Natural killer cell (primary cell): ENCODE measurements at places on chromosomes 3 and 15.
A peak's percentile ranks its signal among the peaks of the same experiment; 100 is the strongest.

GRCh38 chr3:164332831-164333802, 745.2 kb downstream of the SI start:
- no peaks in the 10 kb centered on the region for H3K27me3 ChIP-seq
- H3K27ac ChIP-seq, result no peak overlapping the region
- no peak overlapping the region for H3K4me3 ChIP-seq
- no peaks in the 10 kb centered on the region for H3K4me1 ChIP-seq
- no peaks in the 10 kb centered on the region for H3K36me3 ChIP-seq

- H3K4me1 ChIP-seq, result no peaks in the 10 kb centered on the region
- no peak overlapping the region for H3K4me3 ChIP-seq
- no peak for DNase-seq
- no peak overlapping the region for H3K27ac ChIP-seq
- no peaks in the 10 kb centered on the region for H3K27me3 ChIP-seq
Observed at GRCh38 chr3:31481697-31482096, 51.0 kb upstream of the STT3B start.

DNA sequence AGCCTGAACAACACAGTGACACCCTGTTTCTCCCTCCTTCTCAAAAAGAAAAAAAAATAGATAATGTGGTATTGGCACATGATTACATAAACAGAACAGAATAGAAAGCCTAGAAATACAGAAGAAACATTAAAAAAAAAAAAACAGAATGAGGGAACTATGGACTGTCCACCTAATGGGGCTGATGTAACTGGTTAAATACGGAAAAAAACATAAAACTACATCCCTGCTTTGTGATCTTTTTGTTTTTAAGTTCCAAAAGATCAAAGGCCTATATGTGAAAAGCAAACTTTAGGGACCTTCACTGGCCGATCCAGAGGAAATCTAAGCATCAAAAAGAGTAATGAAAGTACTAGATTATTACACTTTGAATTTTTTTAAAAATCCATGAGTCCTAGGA, 17.2 kb downstream of the TMEM202 start:
- no peak overlapping the region for H3K4me3 ChIP-seq
- H3K4me1 ChIP-seq, result peaks cover under 1% of the 10 kb centered on the region
- H3K27ac ChIP-seq, result no peak overlapping the region
- DNase-seq, result no peak

DNA sequence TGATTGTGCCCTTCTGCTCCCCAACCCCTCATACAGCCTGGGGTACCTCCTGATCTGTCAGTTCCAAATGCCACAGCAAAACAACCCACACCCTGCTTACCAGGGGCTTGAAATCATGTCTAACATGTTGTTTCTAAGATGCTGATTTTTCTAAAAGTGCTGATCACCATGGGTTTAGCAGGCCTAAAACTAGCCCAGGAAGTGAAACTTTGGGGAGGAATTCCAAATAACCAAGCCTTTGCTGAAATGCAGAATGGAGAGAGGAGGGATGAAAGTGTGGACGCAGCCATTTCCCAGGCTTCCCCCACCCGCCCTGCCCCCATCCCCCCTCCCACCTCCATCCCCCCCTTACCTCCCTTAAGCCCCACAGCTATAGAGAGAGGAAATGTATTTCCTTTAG, 2.0 kb upstream of the HRH1 start:
- no peak for DNase-seq
- no peaks in the 10 kb centered on the region for H3K4me1 ChIP-seq
- H3K36me3 ChIP-seq, result no peaks in the 10 kb centered on the region
- no peak overlapping the region for H3K4me3 ChIP-seq

- no peaks in the 10 kb centered on the region for H3K27me3 ChIP-seq
- H3K4me3 ChIP-seq, result no peak overlapping the region
- H3K27ac ChIP-seq, result no peak overlapping the region
- peaks cover 51% of the 10 kb centered on the region for H3K36me3 ChIP-seq
- DNase-seq, result no peak
Observed at GRCh38 chr3:50050361-50050760, 38.4 kb upstream of the RBM5 start.

DNA sequence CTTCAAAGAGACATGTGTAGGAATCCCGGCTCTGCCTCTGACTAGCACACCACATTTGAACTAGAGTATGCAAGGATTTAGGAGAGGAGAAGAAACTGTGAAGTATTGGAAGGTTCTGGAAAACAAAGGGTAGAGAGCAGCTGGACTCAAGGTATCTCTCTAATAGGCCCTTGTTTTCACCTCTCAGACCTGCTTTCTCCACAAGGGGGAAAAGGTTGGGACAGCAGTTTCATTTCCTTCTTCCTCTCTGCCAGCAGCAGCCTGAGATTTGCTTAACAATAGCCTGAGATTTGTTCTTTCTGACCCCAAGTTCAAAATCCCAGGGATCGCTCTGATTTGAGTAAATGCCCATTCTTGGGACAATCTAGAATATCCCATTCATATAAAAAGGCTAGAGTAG, 430.6 kb upstream of the MCTP2 start:
- H3K36me3 ChIP-seq, result no peaks in the 10 kb centered on the region
- no peak overlapping the region for H3K4me3 ChIP-seq
- no peak overlapping the region for H3K27ac ChIP-seq
- DNase-seq, result no peak

- peaks cover 2% of the 10 kb centered on the region for H3K4me1 ChIP-seq
- H3K36me3 ChIP-seq, result no peaks in the 10 kb centered on the region
- no peak for DNase-seq
- no peaks in the 10 kb centered on the region for H3K27me3 ChIP-seq
- H3K27ac ChIP-seq, result no peak overlapping the region
Observed at GRCh38 chr3:59472541-59472940, 422.7 kb upstream of the CFAP20DC start.

DNA sequence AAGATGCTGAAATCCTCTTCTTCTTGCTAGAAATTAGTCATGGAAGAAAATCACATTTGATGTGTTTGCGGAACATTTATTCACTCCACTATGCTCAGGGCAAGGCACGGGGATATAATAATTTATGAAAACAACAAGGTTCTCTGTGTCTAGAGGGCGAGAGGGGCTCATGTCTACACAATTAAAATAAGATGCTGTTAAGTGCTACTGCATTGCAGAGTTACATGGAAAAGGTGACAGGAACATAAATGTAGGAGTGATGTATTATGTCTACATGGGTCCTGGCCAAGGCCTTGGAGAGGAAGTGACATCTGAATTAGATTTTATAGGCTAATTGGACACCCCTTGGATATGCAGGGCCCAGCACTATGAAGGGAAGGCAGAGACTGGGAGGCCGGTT, 96.1 kb downstream of the SV2B start:
- H3K4me1 ChIP-seq, result no peaks in the 10 kb centered on the region
- H3K4me3 ChIP-seq, result no peak overlapping the region
- peaks cover 3% of the 10 kb centered on the region for H3K27me3 ChIP-seq
- H3K36me3 ChIP-seq, result no peaks in the 10 kb centered on the region
- no peak overlapping the region for H3K27ac ChIP-seq

DNA sequence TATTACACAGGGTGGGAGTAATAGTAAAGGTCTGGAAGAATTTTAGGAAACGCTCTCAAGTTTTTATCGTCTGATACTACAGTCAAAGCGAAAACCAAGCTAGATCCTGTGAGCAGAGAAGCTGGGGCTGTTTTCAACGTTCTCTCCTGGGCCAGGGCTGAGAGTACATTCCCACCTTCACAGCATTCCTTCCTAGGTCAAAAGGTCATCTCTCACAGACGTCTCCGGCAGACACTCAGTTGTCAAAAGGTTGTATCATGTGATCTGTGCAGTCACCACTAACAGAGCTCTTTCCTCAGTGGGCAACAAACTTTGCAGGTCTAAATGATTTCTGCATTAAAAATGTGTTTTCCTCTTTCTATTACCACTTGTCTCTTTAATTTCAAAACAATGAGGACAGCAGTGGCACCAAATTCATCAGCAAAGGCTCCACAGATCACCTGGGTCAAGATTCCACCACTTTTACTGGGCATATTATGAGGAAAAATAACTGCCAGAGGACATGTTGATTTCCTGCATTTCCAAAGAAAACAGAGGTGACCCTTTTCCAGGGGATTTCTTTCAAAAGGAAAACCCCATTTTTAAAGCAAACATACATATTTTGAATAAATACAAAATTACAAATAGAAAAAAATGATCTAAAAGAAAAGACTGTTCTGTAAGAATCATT, 41.9 kb downstream of the MEIS2 start:
- no peaks in the 10 kb centered on the region for H3K36me3 ChIP-seq
- H3K27ac ChIP-seq, result no peak overlapping the region
- H3K4me1 ChIP-seq, result no peaks in the 10 kb centered on the region
- DNase-seq, result no peak
- H3K4me3 ChIP-seq, result no peak overlapping the region

DNA sequence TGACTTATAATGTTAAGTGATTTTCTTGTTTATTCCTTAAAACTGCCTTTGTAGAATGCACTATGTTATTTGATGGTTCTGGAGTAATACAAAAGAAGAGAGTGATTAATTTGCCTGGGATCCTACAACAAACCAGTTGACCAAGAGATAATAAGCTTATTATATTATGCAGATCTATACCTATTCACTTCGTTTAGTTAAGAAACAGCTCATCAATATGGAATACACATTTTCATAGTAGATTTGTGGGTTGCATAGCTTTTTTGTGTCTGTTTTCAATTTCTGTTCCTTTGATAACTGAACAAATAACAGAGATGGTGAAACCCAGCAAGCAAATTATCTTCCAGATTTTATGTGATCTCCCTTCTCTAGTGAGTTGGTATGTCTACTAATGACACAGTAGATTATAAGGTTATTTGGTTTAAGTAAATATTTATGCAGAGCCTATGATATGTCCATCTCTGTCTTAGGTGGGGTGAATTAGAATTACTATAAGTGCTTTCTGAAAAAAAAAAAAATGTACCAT, 443.3 kb upstream of the TPRG1 start:
- H3K36me3 ChIP-seq, result peaks cover 3% of the 10 kb centered on the region
- peaks cover 4% of the 10 kb centered on the region for H3K4me1 ChIP-seq
- H3K27ac ChIP-seq, result no peak overlapping the region
- H3K27me3 ChIP-seq, result no peaks in the 10 kb centered on the region

GRCh38 chr3:51929420-51930003, 12.2 kb downstream of the RRP9 start:
- H3K4me1 ChIP-seq, result no peaks in the 10 kb centered on the region
- no peaks in the 10 kb centered on the region for H3K27me3 ChIP-seq
- H3K27ac ChIP-seq, result no peak overlapping the region
- peaks cover 17% of the 10 kb centered on the region for H3K36me3 ChIP-seq

- no peak overlapping the region for H3K27ac ChIP-seq
- H3K27me3 ChIP-seq, result no peaks in the 10 kb centered on the region
- H3K4me3 ChIP-seq, result no peak overlapping the region
Observed at GRCh38 chr3:141020143-141020830, 30.9 kb upstream of the SPSB4 start.

GRCh38 chr3:74532446-74532845, 82.0 kb downstream of the CNTN3 start:
- no peak for DNase-seq
- H3K27me3 ChIP-seq, result no peaks in the 10 kb centered on the region
- H3K36me3 ChIP-seq, result no peaks in the 10 kb centered on the region
- no peak overlapping the region for H3K27ac ChIP-seq
- no peak overlapping the region for H3K4me3 ChIP-seq
- H3K4me1 ChIP-seq, result no peaks in the 10 kb centered on the region

- H3K4me3 ChIP-seq, result peak overlapping the region; percentile 48
- no peak overlapping the region for H3K27ac ChIP-seq
- peaks cover 45% of the 10 kb centered on the region for H3K27me3 ChIP-seq
Observed at GRCh38 chr15:89377842-89378295, 43.2 kb upstream of the POLG start.

DNA sequence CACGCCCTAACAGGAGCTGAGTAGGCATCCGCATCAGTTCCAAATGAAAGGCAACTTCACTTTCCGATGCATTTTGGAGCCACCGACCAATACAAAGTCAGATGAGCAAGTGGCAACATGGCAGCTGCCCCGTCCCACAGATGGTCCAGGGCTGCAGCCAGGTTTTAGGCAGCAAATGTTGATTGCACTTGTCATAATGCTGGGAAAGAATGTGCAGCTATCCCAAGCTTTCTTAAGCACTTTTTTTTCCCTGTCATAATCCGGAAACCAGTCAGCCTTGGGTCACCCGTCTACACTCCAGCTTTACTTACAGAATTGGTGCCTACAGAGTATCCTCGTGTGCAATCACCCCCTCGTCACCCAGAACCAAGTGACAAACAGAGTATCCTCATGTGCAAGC, 147.7 kb downstream of the CHSY1 start:
- H3K4me1 ChIP-seq, result no peaks in the 10 kb centered on the region
- DNase-seq, result no peak
- H3K27me3 ChIP-seq, result no peaks in the 10 kb centered on the region
- no peak overlapping the region for H3K4me3 ChIP-seq

DNA sequence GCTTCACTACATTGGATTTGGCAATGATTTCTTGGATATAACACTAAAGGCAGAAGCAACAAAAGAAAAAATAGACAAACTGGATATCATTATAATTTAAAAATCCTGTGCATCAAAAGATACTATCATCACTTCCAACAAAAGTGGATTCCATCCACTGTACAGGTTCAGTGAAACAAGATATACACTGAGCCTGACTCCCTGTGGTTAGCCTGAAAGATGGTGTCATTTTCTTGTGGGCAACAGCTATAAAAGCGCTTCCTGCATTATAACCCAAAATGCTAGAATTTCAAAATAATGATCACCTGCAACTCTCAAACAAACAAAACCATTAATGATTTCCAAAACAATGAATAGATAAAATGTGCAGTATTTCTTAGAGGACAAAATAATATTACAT, 39.6 kb upstream of the TBC1D23 start:
- no peaks in the 10 kb centered on the region for H3K36me3 ChIP-seq
- H3K27me3 ChIP-seq, result no peaks in the 10 kb centered on the region
- no peaks in the 10 kb centered on the region for H3K4me1 ChIP-seq
- H3K4me3 ChIP-seq, result no peak overlapping the region

DNA sequence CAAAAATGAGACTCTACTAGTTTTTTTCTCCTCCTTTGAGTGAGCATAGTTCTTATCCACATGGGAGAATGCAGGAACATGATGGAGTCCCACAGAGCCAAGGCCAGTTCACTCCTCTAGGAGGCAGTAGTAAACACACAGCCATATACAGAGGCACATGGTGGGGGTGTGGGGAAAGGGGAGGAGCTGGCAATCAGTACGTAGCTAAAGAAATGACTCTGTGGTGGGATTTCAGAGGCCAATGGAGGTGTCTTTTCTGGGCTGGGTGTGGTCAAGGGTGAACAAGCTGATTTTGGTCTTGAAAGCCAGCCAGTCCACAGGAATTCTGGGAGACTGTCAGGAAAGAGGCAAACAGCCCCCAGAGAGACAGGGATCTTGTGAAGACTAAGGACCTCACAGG, 6.6 kb upstream of the RAB11A start:
- DNase-seq, result peak; percentile 77
- no peak overlapping the region for H3K27ac ChIP-seq
- no peak overlapping the region for H3K4me3 ChIP-seq
- H3K27me3 ChIP-seq, result no peaks in the 10 kb centered on the region
- H3K4me1 ChIP-seq, result peaks cover 3% of the 10 kb centered on the region
- no peaks in the 10 kb centered on the region for H3K36me3 ChIP-seq

- DNase-seq, result no peak
- H3K27ac ChIP-seq, result no peak overlapping the region
- no peaks in the 10 kb centered on the region for H3K4me1 ChIP-seq
- H3K27me3 ChIP-seq, result no peaks in the 10 kb centered on the region
- H3K4me3 ChIP-seq, result no peak overlapping the region
Observed at GRCh38 chr3:170529346-170529745, 56.5 kb downstream of the SLC7A14 start.

- H3K27me3 ChIP-seq, result no peaks in the 10 kb centered on the region
- DNase-seq, result no peak
- H3K27ac ChIP-seq, result no peak overlapping the region
- no peak overlapping the region for H3K4me3 ChIP-seq
Observed at GRCh38 chr3:111653766-111654165, 58.6 kb upstream of the ZBED2 start.
